ENCODE measurements at places on chromosomes 16 and 17. TPM values are rescaled to one million over a fixed set of nuclear protein-coding genes. Genes with fewer than 3 reads are reported as not detected.

ZP2 gene
- total RNA-seq: not detected

ABCA9 gene
- total RNA-seq: not detected

MARVELD3 gene
- not detected for total RNA-seq

HEATR9 gene
- total RNA-seq: 2.3 TPM

OR4D1 gene
- 0.26 TPM for total RNA-seq

BAHCC1 gene
- not detected for total RNA-seq

CLEC3A gene
- total RNA-seq: not detected

PLD6 gene
- total RNA-seq: 26.5 TPM

DNA sequence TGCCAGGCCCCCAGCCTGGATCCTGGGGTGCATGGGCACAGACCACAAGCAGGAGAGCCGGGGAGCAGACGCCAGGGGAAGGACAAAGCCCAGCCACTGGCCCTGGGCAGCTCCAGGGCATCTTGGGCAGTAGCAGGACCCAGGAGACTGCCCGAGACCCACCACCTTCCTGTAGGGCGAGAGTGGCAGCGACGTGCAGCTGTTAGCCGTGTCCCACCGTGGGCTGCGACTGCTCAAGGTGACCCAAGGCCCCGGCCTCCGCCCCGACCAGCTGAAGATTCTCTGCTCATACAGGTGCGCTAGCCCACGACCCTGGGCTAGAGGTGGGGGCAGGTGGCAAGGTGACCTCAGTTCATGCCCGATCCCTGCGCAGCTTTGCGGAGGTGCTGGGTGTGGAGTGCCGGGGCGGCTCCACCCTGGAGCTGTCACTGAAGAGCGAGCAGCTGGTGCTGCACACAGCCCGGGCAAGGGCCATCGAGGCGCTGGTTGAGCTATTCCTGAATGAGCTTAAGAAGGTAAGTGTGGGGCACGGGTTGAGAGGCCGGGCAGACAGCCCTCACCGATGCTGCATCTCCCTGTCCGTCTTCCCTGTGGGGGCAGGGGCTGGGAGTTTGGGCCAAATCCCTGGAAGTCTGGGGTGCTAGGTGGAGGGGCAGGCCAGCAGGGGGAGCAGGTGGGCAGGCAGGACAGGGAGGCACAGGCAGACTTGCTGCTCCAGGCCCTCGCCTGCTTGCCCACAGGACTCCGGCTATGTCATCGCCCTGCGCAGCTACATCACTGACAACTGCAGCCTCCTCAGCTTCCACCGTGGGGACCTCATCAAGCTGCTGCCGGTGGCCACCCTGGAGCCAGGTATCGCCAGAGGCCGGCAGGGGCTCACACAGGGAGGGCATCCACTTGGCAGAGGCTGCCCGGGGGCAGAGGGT, 13.5 kb upstream of the SMIM5 start:
- DNase-seq: no peak

DNA sequence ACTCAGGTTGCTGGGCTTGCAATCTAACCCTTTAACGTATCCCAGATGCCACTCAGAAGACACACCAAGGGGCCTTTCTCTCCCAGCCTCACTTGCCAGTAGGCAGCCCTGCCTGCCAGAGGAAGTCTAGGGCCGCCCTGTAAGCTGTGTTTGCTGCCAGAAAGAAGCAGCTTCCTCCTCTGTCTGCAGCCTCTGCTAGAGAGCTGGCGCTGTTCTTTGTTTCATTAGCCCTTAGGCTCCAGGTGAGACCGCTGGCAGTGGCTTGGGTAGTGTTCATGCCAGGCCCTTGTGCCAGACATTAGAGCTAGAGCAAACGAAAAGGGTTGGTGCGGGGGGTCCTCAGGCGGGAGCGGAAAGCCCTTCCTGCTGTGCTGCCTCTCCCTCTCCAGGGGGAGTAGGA, 8.9 kb downstream of the CTRL start:
- no peak for DNase-seq

DNA sequence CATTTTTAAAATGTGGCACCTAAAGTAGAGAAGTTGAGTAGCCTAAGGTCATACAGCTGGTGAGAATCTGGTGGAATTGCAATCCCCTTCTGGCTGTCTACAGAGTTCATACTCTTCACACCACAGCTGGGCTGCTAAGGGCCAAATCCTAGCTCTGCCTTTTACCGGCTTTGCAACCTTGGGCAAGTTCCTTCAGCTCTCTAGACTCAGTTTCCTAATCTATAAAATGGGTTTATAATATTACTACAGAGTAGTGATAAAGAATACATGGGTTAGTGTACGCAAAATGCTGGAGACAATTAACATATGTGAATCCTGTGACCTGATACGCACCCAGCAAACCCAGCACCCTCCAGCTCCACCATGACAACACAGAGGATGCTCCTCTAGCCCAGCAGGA, 298.2 kb upstream of the MAF start:
- no peak for DNase-seq

DNA sequence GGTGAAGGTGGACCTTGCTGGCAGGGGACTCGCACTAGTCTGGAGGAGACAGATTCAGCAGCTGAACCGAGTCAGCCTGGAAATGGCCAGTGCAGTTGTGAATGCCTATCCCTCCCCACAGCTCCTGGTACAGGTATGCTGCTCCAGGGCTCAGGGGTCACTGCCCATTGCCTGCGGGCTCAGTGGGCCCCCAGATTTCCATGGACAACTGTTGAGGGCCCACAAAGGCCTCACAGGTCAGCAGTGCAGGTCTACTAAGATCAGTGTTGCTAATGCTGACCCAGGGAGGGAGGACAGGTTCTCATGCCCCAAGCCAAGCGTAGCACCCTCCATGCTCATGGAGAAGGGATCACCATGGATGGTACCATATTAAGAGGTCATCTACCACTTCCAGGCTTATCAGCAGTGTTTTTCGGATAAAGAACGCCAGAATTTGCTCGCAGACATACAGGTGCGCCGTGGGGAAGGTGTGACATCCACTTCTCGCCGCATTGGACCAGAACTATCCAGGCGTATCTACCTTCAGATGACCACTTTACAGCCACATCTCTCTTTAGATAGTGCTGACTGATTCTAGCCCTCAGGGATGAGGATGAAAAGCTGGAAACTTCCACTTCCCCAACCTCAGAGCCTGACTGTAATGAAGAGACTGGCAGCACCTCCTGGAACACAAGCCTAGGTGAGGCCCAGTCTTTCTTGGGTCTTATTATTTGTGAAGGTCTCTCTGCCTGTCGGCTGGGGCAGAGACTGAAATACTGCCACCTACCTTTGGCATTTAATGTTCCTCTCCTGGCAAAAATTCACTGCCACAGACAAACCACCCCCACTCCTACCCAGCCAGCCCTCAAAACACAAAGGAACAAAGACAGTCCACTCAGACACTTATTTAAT, 7.6 kb downstream of the EME1 start:
- DNase-seq: no peak

DNA sequence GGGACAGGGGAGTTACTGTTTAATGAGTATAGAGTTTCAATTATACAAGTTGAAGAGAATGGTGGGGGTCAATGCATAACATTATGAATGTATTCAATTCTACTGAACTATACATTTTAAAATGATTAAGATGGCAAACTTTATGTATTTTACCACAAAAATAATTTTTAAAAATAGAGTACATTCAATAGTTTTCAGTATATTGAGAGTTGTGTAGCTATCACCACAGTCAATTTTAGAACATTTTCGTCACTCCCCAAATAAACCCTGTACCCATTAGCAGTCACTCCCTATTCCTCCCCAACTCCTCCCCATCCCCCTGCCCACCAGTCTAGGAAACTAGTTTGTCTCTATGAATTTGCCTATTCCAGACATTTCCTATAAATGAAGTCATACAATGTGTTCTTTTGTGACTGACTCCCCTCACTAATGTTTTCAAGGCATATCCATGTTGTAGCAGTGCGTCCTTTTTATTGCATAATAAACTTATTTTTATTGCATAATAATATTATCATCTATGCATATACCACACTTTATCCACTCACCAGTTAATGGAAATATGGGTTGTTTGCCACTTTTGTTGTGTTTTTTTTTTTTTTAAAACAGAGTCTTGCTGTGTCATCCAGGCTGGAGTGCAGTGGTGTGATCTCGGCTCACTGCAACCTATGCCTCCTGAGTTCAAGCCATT, 52.5 kb upstream of the ERN1 start:
- DNase-seq: no peak

DNA sequence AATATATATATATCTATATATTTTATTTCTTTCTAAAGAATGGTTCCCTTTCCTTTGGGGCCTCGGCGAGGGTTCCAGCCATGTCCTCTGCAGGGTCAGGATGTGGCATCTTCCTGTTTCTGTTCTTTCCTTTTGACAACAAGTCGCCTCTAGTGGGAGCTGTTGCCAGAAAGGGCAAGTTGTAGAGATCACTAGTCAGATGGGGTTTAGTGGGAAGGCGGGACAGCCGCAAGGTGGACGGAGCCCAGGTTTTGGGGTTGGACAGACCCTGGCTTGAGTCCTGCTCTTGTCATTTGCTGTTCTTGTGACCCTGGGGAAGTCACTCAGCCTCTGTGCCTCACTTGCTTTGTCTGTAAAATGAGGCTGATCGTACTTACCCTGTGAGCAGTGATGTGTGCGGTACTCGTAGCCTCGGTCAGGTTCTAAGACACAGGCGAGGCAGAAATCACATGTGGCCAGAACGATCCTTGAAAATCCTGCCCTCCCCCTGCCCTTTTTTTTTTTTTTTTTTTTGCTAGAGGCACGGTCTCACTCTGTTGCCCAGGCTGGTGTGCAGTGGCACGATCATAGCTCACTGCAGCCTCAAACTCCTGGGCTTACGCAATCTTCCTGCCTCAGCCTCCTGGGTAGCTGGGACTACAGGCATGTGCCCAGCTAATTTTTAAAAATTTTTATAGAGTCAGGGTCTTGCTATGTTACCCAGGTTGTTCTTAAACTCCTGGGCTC, 80.1 kb downstream of the ABCC6 start:
- no peak for DNase-seq

DNA sequence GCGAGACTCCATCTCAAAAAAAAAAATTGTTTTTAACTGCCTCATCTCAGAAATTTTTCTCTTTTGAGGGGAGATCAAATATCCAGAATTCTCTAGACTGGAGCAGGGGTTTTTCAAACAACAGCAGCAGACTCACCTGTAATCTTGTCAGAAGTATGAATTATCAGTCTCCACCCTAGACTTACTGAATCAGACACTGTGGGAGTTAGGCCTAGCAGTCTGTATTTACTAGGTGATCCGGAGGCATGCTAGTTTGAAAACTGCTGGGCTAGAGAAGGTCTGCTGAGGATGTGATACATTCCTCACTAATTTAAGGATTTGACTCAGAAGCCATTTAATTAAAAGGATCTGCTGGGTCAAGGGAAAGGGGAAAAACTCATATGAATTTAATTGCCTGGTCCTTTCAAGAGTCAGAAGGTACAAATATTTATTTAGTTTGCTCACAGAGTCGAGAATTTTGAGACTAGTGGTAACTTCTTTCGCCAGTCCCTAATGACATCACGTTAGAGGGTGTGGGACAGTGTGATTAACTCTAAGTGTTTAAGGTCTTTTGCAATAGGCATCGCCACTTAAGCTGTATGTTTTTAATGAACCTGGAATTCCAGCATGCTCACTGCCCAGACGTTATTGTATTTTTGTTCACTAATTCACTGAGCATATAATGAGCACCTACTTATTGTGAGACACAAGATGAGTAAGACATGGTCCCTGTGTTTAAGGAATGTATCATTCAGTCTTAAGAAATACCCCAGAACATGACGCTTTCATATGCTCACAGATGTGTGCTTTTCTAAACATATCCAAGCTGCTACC, 14.2 kb downstream of the ATP6V0A1 start:
- DNase-seq: no peak

DNA sequence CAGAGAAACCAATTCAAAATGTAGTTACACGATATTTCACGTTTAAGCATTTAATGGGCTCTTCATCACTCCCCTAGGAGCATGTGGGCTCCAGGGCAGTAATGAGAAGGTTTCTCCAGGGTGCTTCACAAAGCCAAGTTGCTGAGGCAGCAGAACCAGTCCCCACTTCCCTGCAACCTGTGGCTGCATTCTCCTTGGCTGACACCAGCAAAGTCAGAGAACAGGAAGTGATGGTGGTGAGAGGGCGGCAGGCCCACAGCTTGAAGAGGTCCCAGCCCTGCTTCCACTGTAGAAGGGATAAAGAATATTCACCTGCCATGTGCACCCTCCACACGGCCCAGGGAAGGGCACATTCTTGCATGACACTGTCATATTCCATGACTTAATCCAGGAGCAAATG, 133.2 kb downstream of the CBLN1 start:
- DNase-seq: no peak

DNA sequence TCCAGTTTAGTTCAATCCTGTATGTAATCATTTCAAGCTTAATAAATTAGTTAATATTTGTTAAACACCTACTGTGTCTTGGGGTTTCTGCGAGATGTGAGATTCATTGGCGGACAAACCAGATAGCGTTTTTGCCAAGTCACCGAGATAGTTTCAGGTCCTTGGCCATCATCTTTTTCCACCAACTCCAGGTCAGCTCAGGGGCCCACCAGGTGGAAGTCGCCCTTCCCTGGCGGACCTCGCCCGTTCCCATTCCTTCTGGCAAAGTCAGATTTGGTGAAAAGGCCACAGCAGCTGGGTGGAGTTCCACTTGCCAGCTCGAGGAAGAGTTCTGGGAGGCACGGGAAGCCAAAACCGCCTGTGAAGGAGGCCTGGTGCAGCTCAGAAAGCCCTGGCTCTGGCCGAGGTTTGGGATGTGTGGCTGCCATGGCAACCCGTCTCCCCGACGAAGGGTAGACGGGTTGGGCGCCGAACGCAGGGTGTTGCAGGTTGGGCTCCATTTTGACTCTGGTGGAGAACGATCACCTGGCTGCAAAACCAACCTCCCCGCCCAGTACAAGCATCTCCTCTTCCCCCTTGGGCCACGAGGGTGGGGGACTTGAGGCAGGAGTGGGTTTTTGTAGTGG, 39.5 kb downstream of the CMIP start:
- no peak for DNase-seq

DNA sequence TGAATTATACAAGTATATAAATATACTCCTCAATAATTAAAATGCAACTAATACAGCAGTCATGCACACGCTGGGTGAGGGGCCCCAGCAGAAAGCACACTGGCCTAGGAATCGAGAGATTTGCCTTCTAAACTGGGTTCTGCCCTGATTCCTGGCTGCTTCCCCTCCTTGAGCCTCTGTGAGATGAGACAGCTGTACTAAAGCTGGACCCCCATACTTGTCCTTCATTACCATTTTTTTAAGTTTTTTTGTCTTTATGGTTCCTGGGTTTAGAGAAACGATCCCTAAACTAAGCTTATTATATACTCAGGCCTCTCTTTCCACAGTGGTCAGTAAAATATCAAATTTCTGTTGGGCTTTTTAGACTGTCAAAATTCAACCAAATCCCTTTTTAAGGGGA, 195.1 kb upstream of the DYNLRB2 start:
- DNase-seq: no peak

- no peak for DNase-seq
Measured at GRCh38 chr17:21453144-21453898, 77.2 kb downstream of the KCNJ12 start.

GRCh38 chr16:17607075-17607509, 136.3 kb upstream of the XYLT1 start:
- no peak for DNase-seq

All from CD8-positive, alpha-beta memory T cell (primary cell).